ENCODE measurements at places on chromosomes 16 and 17.

DNA sequence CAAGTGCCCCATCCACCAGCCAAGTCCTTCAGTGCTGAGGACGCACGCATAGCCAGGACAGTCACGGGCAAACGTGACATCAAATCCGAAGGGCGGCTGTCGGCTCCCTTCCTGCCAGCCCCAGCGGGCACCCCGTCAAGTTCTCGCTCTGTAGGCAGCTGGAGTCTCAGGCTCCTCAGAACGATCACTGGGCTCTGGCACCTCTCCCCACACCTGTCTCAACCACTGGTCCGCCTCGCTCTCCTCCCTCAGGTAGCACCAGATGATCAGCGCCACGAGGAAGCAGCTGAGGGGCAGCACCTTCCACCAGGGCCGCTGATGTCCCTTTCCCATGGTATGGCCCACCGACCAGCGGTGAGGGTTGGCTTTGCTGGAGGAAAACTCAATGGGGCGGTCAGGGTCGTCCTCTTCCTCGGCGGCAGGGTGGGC, 422 bp downstream of the UQCC4 start:
- DNase-seq = peak; percentile 17

- no peak for DNase-seq
These were observed 17.3 kb downstream of the SLC35G3 start for GRCh38 chr17:35176897-35177296.

GRCh38 chr16:48426244-48427141, 41.3 kb upstream of the SIAH1 start:
- peak; percentile 66 for DNase-seq

DNA sequence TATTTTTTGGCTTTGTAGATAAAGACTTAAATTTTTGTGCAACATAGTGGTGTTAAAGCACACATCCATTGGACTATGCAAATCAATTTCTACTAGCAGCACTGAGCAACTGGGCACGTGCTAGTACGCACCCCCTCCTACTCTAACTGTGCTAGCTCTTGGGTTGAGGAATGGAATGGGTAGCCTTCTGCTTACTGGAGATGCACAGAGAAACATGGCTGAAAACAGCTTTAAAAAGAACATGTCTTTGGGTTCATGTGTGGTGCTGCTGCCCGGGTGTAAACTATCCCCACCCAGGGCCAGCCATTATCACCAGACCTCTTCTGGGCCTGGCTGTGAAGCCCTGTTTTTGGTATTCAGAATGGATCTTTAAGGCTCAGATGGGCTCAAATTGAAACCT, 7.3 kb downstream of the ESRP2 start:
- DNase-seq = no peak

GRCh38 chr17:10261098-10261497, 62.7 kb upstream of the GAS7 start:
- no peak for DNase-seq

DNA sequence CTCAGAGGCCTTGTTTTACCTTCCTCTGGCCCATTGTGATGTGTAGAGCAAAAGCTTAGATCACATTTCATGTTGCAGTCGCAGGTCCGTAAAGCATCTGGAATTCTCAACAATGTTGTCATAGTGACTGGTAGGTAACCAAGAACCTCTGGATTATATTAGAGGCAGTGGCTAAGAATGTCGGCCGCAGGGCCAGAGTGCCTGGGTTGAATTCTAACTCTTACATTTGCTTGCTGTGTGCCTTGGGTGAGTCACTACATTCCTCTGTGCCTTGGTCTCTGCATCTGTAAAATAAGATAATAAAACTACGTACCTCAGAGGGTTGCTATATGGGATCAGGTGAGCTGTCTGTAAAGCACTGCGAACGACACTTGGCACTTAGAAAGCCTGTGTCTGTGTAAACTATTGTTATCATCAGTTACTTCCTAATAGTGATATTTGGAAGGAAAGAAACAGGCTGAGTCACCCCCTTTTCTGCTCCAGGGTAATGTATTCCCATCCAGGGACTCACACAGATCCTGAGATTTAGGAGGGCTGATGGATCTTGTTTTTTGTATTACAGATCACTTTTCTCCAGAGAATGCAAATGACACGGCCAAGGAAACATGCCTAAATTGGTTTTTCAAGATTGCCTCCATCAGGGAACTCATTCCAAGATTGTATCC, 52.2 kb downstream of the VPS35L start:
- DNase-seq = peak; percentile 57

DNA sequence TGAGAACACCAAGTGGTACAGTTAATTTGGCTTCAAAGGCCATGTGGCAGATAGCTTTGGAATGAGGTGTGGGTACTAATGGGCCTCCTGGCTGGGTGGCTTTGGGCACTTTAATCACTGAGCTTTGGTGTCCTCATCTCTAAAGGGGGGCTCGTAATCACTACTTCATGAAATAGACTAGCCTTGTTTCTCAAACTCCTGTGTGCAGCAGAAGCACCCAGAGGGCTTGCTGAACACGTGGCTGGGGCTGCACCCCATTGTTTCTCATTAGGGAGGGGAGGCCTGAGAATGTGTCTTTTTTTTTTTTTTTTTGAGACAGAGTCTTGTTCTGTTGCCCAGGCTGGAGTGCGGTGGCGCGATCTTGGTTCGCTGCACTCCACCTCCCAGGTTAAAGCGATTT, 5.8 kb downstream of the EPN2 start:
- no peak for DNase-seq

- no peak for DNase-seq
These were observed 3.9 kb downstream of the NLRC3 start for GRCh38 chr16:3573146-3573815.

GRCh38 chr16:19700319-19700781, 17.7 kb downstream of the KNOP1 start:
- DNase-seq = peak; percentile 79

DNA sequence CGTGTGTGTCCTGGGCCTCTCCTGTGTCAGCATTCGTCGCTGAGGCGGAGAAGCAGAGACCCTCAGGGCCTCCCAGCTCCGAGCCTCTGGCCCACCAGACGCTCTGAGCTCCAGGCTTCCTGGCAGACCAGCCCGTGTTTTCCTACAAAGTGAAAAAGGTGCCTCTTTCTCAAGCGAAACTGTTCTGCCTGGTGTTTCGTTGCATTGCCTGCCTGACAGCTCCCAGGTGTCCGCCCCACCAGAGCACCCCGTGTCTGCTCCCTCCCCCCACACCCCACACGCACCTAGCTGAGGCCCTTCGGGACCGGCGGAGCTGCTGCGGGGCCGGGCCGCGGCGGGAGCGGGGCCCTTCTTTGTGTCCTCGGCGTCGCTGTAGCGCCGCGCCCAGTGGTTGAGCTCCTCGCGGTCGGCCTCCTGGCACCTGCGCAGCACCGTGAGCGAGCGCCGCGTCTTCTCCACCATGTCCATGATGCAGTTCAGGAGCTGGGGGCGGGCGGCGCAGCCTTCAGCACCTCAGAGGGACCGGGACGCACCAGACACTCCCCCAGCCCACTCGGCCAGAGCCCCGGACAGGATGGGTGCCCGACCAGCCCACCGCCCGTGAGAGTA, 14.7 kb upstream of the PABPN1L start:
- peak; percentile 26 for DNase-seq

- DNase-seq = no peak
These were observed 455.9 kb upstream of the PSMD7 start for GRCh38 chr16:73840728-73841127.

- no peak for DNase-seq
These were observed at the start of gene CES1 for GRCh38 chr16:55832773-55833691. Gene CES1 (minus strand): TSS chr16:55833096. CDS start chr16:55833055, 41 bp downstream.

- no peak for DNase-seq
These were observed 62.9 kb downstream of the SMURF2 start for GRCh38 chr17:64599187-64599676.

- DNase-seq = no peak
These were observed 30.0 kb upstream of the SLC38A10 start for GRCh38 chr17:81324851-81325713.

- peak; percentile 85 for DNase-seq
These were observed 24.6 kb downstream of the GPT2 start for GRCh38 chr16:46908540-46909372.

GRCh38 chr17:488993-489757, 136.6 kb upstream of the RPH3AL start:
- DNase-seq = peak; percentile 55

DNA sequence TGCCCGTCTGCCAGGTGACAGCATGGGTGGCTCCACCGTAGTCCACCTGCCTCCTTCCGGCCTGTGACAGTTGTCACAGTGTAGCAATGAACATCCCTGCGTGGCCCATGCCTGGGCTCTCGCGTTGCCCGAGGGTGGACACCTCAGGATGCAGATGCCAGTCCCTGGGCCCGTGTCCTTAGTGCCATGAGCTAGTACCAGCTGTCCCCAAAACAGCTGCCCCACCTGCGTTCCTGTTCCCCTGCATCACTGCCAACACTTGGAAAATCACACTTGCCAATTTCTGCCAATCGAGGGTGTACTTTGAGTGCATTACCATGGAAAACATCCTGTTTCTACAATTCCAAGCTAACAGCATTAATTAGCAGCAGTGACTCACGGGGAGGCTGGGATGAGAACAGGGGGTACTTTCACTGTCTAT, 9.0 kb upstream of the C16orf95 start:
- peak; percentile 44 for DNase-seq

GRCh38 chr16:66204756-66205155, 161.7 kb upstream of the CDH5 start:
- peak; percentile 26 for DNase-seq

DNA sequence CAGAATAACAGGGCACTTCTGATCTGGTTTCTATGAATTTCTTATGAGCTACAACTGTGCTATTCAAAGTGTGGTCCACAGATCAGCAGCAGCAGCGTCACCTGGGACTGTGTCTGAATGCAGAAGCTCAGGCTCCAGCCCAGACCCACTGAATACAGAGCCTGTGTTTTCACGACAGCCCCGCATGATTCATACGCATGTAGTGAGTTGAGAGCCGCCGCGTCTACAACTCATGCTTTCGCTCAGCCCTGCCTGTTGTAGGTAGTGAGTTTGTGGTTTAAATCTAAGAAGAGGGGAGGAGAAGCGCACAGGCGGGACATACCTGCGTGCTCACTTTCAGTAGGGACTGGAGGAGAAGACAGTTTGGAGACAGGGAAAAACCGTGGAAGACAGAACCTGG, 28.5 kb upstream of the ELAC2 start:
- no peak for DNase-seq

GRCh38 chr16:14658063-14658462, 25.3 kb downstream of the BFAR start:
- DNase-seq = no peak

GRCh38 chr17:70138291-70138865, 31.0 kb upstream of the KCNJ2 start:
- peak; percentile 40 for DNase-seq

DNA sequence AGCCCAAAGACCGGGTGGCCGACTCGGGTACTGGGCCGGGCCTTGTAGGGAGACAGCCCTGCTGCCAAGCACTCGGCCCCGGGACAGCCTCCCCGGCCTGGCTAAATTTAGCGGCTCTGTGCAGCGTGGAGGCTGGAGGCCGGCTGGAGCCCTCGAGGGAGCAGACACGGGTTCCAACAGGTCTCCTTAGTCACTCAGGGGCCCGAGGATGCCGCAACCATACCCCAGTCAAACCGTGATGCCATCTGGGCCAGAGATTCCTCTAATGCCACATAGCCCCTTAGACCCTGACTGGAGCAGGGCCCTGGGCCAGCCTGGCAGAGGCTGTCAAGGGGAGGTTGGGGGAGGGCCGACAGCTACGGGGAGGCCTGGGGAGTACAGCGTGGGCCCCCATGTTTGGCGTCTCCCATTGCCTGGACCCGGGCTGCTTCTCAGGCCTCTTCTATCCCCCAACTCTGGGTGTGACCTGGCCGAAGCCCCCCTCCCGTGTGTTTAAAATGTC, 2.9 kb upstream of the P2RX1 start:
- DNase-seq = no peak

DNA sequence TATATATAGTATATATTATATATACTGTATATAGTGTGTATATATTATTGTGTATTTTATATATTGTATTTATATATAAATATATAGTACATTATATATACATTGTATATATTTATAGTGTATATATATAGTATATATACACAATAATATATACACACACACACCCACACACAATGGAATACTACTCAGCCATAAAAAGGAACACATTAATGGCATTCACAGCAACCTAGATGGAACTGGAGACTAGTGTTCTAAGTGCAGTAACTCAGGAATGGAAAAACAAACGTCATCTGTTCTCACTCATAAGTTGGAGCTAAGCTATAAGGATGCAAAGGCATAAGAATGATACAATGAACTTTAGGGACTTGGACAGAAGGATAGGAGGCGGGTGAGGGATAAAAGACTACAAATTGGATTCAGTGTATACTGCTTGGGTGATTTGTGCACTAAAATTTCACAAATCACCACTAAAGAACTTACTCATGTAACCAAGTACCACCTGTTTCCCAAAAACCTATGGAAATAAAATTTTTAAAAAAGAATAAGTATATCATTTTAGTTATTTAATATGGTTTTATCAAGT, 201.9 kb upstream of the CDH11 start:
- no peak for DNase-seq

DNA sequence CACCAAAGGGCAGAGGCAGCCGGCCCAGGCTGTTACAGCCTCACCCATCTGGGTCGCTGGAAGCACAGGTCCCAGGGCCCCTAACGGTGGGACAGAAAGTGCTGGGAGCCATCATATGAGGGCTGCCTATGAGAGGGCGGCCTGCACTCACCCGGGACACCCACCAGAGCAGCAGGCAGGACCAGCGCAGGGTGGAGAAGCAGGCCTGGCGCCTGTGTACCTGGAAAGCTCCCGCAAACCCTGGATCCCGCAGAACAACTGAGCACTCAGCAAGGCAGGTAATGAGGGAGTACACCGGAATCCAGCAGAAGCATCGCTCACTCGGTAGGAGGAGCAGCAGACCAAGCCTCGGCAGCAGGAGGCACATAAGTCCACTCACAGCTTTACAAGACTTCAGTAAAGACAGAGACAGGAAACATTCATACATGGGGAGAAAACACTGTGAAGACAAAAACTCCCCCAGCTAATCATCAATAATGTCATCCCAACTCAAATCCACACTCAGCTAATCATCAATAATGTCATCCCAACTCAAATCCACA, 31.5 kb upstream of the C16orf95 start:
- DNase-seq = no peak

DNA sequence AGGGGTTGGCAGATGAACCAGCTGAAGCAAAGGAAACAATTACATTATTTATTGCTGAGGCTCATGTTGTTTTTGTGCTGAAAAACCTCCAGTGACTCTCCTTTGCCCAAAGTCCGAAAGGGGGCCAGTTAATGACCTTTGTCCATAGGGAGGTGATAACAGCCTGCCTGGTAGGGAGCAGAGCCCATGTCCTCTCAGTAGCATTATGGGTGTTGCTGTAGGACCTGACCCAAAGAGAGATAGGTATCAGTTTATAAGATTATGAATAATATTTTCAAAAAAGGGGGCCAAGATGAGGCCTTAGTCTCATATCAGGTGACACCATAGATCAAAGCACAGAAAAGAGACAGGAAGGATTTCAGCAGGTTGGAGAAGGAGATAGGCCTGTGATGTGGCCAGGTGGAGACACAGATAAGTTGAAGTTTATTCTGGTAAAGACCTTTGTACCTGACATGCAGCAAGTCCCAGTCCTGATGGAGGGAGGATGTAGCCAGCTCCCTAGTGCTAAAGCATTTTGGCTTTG, 55.1 kb downstream of the CENPV start:
- no peak for DNase-seq
